ENCODE measurements at places on chromosomes 7 and 10. TPM values are rescaled to one million over a fixed set of nuclear protein-coding genes. Genes with fewer than 3 reads are reported as not detected.

The PRPS1L1 gene
- total RNA-seq = not detected

The KCTD7 gene
- 40.1 TPM for total RNA-seq

The UFSP1 gene
- total RNA-seq = 0.50 TPM

The CAMK1D gene
- total RNA-seq = 31.3 TPM

The MMRN2 gene
- total RNA-seq = 0.57 TPM

The C10orf53 gene
- not detected for total RNA-seq

The GHRHR gene
- not detected for total RNA-seq

The EPHA1 gene
- total RNA-seq = 43.5 TPM

The PRTFDC1 gene
- total RNA-seq = 0.43 TPM

The SFTPA1 gene
- 8.4 TPM for total RNA-seq

The SPAG6 gene
- total RNA-seq = not detected

The ZCCHC24 gene
- 1.9 TPM for total RNA-seq

The KIF11 gene
- 1.3 TPM for total RNA-seq

The SNCG gene
- not detected for total RNA-seq

The EEF1AKMT2 gene
- total RNA-seq = 21.0 TPM

The AZGP1 gene
- total RNA-seq = 0.56 TPM

The FOXI2 gene
- not detected for total RNA-seq

The LMOD2 gene
- total RNA-seq = not detected

The TMEM273 gene
- 15.6 TPM for total RNA-seq

The TMEM176A gene
- 0.43 TPM for total RNA-seq

The FAM131B gene
- 3.6 TPM for total RNA-seq

The PIP gene
- not detected for total RNA-seq

The CNNM1 gene
- 0.25 TPM for total RNA-seq

The HPS1 gene
- 99.3 TPM for total RNA-seq

The RBP3 gene
- not detected for total RNA-seq

The PRF1 gene
- total RNA-seq = 63.0 TPM

The HABP2 gene
- total RNA-seq = 0.20 TPM

The ASB15 gene
- total RNA-seq = not detected

The TEX36 gene
- not detected for total RNA-seq

All from T-cell (primary cell).